SK-N-SH treated with all-trans-retinoic acid at 6 μM for 48 hours (cell line): ENCODE measurements at places on chromosomes 16 and 17.

GRCh38 chr17:4438162-4438944 lies 4.6 kb downstream of the SPNS3 start:
- ATAC-seq: no peak

GRCh38 chr17:1880851-1881630 lies 51.2 kb downstream of the RPA1 start:
- no peak for ATAC-seq

GRCh38 chr17:78432226-78433012 lies 54.0 kb downstream of the PGS1 start:
- no peak for ATAC-seq

DNA sequence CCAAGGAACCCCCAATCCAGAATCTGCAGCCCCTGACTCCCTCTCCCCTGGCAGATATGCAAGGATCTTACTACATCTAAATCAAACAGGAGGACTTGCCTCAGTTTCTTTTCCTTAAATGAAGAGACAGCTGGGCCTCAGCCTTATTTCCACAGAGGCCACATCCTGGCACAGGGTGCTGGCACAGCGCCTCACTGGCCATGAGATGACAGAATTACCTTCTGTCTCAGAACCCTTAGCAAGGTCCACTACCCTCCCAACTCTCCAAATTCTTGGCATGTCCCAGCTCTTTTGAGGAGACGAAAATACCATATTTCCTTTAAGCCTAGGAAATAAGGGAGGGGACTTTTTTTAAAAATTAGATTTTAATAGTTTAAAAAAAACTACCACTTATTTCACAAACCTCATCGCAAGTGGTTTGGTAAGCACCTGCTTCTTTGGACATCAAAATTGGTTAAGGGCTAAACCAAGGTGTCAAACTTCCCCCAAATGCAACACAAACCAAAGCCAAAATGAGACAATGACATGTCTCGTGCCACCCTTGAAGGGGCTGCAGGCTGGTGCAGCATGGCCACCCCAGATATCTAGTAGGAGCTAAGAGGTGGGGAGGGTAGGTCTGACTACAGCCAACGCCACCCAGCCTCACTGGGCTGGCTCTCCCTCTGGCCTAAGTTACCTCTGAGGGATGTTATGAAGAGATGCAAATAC lies 25.3 kb downstream of the FAM117A start:
- no peak for ATAC-seq

DNA sequence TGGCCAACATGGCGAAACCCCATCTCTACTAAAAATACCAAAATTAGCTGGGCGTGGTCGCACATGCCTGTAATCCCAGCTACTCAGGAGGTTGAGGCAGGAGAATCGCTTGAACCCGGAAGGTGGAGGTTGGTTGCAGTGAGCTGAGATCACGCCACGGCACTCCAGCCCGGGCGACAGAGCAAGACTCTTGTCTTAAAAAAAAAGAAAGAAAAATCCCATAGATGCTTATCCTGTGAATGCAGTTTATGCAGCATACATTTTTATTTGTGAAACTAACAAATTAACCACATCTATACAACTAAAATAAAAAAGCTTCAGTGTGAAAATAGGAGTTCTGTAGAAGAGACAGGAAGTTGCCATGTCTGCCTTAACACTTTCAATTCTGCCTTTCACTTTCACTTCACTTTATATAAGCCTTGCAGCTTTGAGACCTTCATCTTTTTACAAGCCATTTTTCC lies 7.1 kb downstream of the IGSF6 start:
- ATAC-seq: no peak

- ATAC-seq: no peak
Measured at GRCh38 chr16:51449441-51449840, 298.4 kb upstream of the SALL1 start.

DNA sequence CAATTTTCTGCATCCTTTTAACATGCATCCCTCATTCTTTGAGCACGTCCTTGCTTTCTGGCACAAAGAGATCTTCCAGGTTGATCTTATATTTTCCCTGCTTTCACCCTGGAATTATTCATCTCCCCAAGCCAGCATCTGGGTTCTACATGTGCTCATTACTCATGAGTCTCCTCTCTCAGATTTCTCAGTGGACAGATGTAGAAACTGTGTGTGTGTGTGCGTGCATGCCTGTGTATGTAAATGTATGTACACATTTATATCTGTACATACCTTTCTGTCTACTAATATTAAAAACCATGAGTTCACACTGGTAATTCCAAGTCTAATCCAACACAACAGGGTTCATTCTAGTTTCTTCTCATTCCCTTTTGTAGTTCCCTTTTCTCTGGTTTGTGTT lies 41.9 kb upstream of the NSRP1 start:
- no peak for ATAC-seq

DNA sequence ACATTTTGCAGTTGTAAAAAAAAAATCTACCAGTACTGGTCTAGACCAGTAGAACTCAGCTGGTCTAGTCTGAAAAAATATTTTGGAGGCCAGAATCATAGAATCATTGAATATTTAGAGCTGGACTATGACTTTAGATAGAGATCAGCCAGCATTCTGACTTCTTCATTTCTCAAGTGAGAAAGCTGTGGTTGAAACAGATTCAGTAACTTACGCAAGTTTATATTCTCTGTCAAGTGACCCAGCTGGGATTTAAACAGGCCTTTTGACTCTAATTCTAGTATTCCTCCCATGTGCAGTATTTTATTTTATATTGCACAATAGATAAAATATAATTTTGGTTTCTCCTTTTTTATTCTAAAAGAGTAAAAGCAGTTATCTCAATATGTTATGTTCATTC lies 4.9 kb downstream of the TNRC6A start:
- no peak for ATAC-seq

DNA sequence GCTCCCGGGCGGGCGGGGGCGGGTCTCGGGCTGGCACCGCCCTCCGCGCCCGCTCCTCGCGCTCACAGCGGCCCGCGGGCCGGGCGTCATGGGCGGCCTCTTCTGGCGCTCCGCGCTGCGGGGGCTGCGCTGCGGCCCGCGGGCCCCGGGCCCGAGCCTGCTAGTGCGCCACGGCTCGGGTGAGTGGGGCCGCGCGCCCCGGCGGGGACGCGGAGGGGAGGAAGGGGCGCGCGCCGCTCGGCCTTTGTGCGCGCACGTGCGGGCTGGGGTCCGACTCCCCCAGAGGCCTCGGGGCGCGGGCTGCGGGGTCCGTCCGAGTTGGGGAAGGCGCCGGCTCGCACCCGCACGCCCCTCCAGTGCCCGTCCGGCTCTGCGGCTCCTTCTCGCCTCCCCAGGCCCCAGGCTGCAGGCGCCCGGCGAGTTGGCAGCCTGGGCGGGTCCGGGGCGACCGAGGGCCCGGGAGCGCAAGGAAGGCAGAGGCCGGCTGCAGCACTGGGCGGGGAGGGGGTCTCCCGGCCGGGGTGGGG lies at the start of gene NME4:
Gene NME4, plus strand, starts transcription at position 65 of the 527 bp plus-strand sequence. Its CDS starts 24 bp downstream, at position 89.
- no peak for ATAC-seq
